ENCODE measurements at places on chromosomes 3 and 15. TPM values are rescaled to one million over a fixed set of nuclear protein-coding genes. Genes with fewer than 3 reads are reported as not detected.
A peak's percentile ranks its signal among the peaks of the same experiment; 100 is the strongest.

DNA sequence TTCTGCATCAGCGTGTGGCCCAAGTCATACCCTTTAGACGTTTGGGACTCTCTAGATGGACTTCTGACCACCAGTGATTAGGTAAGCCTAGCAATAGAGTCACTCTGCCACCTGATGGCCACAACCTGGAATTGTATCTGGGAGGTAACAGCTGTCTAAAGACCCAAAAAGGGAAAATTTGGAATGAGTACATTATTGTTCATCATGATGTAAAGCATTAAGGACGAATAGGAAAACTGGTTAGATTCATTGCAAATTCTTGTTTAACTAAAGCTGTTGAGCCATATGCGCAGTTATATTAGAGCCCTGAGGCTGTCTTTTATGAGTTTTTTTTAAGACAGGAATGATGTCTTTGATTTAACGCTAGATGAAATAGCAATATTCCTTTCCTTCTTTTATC is 63.6 kb downstream of the FAM81A start:
- H3K36me3 ChIP-seq, result peaks cover 2% of the 10 kb centered on the region
- H3K27ac ChIP-seq, result no peak overlapping the region
- H3K27me3 ChIP-seq, result peaks cover 22% of the 10 kb centered on the region
- DNase-seq, result no peak

DNA sequence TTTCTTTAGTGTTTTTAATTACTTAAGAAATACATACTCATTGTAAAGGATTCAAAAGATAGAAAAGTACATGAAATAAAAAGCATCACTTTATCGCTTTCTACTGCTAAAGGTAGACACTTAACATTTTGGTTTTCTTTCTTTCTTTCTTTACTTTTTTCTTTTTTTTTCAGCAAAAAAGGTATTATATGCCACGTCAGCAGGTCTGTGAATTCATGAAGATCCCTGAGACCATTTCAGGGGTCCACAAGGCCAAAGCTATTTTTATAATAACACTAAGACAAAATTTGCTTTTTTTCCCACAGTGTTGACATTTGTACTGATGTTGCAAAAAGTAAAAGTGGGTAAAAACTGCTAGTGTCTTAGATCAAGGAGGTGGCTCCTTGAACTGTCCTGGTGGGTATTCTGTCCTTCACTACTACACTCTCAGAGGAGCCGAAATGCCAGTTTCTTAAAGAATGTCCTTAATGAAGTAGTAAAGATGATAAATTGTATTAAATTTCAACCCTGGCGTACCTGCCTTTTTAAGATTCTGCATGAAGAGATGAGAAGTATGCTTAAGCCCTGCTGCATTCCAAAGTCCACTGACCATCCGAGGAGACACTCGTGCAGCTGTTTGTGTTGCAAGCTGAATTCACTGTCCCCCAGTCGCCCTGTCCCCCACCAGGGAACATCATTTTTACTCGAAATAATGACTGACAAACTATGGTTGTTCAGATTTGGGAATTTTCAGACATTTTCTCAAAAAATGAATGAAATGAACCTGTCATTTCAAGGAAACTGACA is 106.7 kb upstream of the PIAS1 start:
- H3K36me3 ChIP-seq, result no peaks in the 10 kb centered on the region
- no peak overlapping the region for H3K4me3 ChIP-seq
- DNase-seq, result no peak
- no peak overlapping the region for H3K27ac ChIP-seq

GRCh38 chr3:18124501-18124900 is 300.6 kb downstream of the SATB1 start:
- no peak overlapping the region for H3K4me3 ChIP-seq
- H3K27ac ChIP-seq, result no peak overlapping the region
- no peaks in the 10 kb centered on the region for H3K36me3 ChIP-seq
- DNase-seq, result no peak
- peaks cover 25% of the 10 kb centered on the region for H3K4me1 ChIP-seq

GRCh38 chr3:122074621-122075265 is 19.6 kb downstream of the CD86 start:
- H3K4me3 ChIP-seq, result no peak overlapping the region
- H3K27me3 ChIP-seq, result peaks cover 14% of the 10 kb centered on the region
- H3K27ac ChIP-seq, result no peak overlapping the region

- no peaks in the 10 kb centered on the region for H3K36me3 ChIP-seq
- peaks cover 9% of the 10 kb centered on the region for H3K4me1 ChIP-seq
- H3K27ac ChIP-seq, result no peak overlapping the region
Observed at GRCh38 chr3:74845081-74845480, 230.6 kb upstream of the CNTN3 start.

GRCh38 chr3:115254492-115255196 is 107.6 kb upstream of the ZBTB20 start:
- no peak overlapping the region for H3K4me3 ChIP-seq
- no peak overlapping the region for H3K27ac ChIP-seq
- H3K27me3 ChIP-seq, result no peaks in the 10 kb centered on the region
- peak; percentile 75 for DNase-seq

ECE2 gene
- total RNA-seq, result not detected

- peaks cover 44% of the 10 kb centered on the region for H3K36me3 ChIP-seq
- DNase-seq, result no peak
- H3K27ac ChIP-seq, result peak overlapping the region; percentile 99
- peaks cover 71% of the 10 kb centered on the region for H3K4me1 ChIP-seq
- H3K4me3 ChIP-seq, result peak overlapping the region; percentile 96
Observed at GRCh38 chr15:60395276-60396011, 2.3 kb downstream of the ANXA2 start.

DNA sequence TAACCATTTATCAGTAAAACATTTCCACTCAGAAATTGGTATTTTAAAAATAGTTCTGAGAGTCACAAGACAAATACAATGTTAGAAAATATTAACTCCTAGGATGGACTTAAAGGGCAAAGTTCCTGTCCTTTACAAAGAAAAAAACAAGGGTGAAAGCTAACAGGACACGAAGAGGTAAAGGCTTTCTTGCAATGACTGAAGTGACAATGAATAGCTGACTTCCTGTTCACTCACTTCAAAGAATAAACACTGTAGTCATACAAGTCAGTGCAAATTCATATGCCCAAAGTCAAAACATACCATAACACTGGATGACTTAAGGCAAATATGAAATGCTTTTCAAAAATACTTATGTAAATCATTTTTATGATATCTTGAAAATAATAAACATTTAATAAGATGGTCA is 1389.8 kb upstream of the ALCAM start:
- no peak overlapping the region for H3K27ac ChIP-seq
- DNase-seq, result no peak
- H3K4me1 ChIP-seq, result no peaks in the 10 kb centered on the region
- peaks cover 1% of the 10 kb centered on the region for H3K27me3 ChIP-seq

DZIP1L gene
- 42.1 TPM for total RNA-seq

GRCh38 chr3:178966299-178967176 is 105.1 kb downstream of the ZMAT3 start:
- H3K4me3 ChIP-seq, result no peak overlapping the region
- H3K4me1 ChIP-seq, result peaks cover 14% of the 10 kb centered on the region
- peaks cover 2% of the 10 kb centered on the region for H3K27me3 ChIP-seq
- no peak overlapping the region for H3K27ac ChIP-seq

GRCh38 chr3:157043771-157044170 is 116.2 kb downstream of the CCNL1 start:
- no peak overlapping the region for H3K4me3 ChIP-seq
- DNase-seq, result no peak
- H3K27ac ChIP-seq, result no peak overlapping the region
- H3K27me3 ChIP-seq, result no peaks in the 10 kb centered on the region
- H3K36me3 ChIP-seq, result no peaks in the 10 kb centered on the region

REC114 gene
- not detected for total RNA-seq

MESP2 gene
- total RNA-seq, result 0.36 TPM

TNIK gene
- total RNA-seq, result 17.5 TPM

CCDC54 gene
- total RNA-seq, result not detected

- H3K36me3 ChIP-seq, result peaks cover 19% of the 10 kb centered on the region
- no peak overlapping the region for H3K27ac ChIP-seq
- no peak for DNase-seq
- H3K4me1 ChIP-seq, result no peaks in the 10 kb centered on the region
Observed at GRCh38 chr15:101054991-101055390, 135.8 kb downstream of the LRRK1 start.

DNA sequence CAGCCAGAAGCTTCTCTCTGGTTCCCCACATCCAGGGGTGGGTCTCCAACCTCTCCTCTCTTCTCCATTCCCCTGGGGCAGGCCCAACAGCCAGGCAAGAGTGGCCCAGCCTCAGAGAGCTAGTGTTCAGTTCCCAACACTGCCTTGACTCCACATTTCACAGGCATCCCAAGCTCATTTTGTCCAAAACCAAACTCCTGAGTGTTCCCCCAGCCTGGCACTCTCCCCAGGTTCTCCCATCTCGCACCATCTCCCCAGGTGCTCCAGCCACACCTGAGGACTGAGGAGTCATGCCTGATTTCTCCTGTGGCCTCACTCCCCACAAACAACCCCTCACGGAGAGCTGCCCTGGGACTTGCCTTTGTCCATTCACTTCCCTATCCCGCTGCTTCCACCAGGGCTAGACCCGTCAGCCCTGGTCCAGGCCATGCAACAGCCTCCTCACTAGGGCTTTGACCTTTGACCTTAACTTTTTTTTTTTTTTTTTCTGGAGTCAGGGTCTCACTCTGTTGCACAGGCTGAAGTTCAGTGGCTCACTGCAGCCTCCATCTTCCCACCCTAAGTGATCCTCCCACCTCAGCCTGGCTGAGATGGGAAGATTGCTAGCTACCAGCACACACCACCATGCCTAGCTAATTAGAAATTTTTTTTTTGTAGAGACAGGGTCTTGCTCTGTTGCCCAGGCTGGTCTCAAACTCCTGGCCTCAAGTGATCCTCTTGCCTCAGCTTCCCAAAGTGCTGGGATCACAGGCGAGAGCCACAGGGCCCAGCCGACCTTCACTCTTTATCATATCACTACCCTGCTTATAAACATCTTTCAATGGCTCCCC is 3.9 kb upstream of the CSK start:
- H3K4me1 ChIP-seq, result peaks cover 33% of the 10 kb centered on the region
- no peak for DNase-seq

RBPMS2 gene
- 1.8 TPM for total RNA-seq

RGMA gene
- 26.2 TPM for total RNA-seq

CDCP1 gene
- 0.48 TPM for total RNA-seq

DNA sequence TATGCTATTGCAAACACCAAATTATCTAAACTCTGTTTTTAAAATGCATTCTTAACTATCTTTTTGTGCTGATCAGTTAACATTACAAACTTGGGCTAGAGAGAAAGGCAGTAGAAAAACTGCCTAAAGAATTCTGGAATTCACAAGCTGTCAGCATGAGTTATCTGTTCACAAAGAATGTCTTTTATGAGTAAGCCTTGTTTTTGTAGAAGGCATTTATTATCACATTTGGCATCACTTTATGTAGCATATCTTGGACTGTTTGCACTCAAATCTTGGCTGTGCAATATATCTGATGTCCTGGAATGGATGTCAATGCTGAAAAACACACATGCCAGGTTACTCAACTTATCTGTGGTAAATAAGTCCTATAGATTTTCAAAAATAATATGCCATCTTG is 15.5 kb upstream of the BCHE start:
- no peaks in the 10 kb centered on the region for H3K4me1 ChIP-seq
- no peaks in the 10 kb centered on the region for H3K36me3 ChIP-seq
- no peak for DNase-seq
- no peak overlapping the region for H3K4me3 ChIP-seq
- H3K27ac ChIP-seq, result no peak overlapping the region

TEX9 gene
- total RNA-seq, result 2.4 TPM

- H3K27me3 ChIP-seq, result no peaks in the 10 kb centered on the region
- peaks cover 11% of the 10 kb centered on the region for H3K4me1 ChIP-seq
- DNase-seq, result no peak
- H3K27ac ChIP-seq, result no peak overlapping the region
- H3K4me3 ChIP-seq, result no peak overlapping the region
Observed at GRCh38 chr3:62173939-62174515, 199.3 kb downstream of the FEZF2 start.

CHDH gene
- 0.46 TPM for total RNA-seq

CDHR4 gene
- not detected for total RNA-seq

DNA sequence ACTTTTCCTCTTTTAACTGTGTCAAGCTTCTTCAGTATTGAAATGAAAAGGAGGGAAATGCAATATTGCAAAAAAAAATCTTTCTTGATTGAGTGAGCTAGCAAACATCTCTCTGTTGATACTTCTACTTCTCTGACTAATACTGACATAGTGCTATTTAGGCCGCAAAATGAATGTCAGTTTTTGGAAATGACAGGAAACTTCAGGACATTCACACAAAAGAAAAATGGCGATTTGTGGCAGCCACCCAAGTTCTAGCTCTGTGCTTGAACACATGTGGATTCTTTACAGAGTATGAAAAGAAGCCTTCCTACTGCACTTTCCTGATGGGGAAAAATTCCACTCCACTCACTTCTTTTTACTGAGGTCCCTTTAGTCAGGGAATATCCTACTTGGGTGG is 486.8 kb upstream of the ALCAM start:
- peaks cover 19% of the 10 kb centered on the region for H3K4me1 ChIP-seq
- no peak for DNase-seq
- peak overlapping the region; percentile 8 for H3K27ac ChIP-seq
- H3K4me3 ChIP-seq, result no peak overlapping the region
- H3K27me3 ChIP-seq, result no peaks in the 10 kb centered on the region
- peaks cover 3% of the 10 kb centered on the region for H3K36me3 ChIP-seq

DNA sequence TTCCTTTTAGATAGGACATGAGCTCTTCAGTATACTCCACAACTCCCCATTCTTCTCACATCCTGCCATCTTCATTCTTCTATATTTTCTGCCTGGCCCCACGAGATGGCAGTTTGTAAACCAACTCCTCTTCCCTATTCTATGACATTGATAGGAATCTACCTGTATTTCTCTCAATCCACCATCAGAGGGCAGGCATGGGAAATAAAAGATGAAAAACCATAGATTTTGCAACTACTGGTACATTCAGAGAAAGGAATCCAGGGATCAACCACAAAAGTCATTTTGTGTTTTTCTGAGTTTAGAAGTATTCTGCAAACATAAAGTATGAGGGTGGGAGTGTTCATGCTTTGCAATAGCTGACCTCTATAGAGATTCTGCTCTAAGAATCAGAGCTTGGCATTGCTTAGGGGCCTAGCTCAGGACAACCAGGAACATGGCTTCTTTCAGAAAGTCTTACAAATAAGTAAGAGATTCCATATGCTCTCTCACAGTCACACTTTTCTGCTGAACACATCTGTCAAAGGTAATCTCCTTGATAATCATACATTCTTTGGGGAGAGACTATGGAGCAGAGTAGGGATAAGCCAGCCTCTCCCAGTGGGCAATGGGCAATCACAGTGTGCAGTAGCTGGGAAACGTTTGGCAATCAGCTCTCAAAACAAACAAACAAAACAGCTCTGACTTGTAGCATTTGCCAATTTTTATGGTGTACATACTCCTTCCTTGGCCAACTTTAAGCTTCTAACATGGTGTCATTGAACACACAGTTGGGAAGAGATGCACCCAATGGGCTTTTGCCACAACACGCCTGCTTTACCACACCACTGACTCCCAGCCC is 43.1 kb upstream of the SLC25A36 start:
- H3K4me1 ChIP-seq, result peaks cover 8% of the 10 kb centered on the region
- DNase-seq, result no peak
- peak overlapping the region; percentile 33 for H3K27ac ChIP-seq
- peaks cover 4% of the 10 kb centered on the region for H3K36me3 ChIP-seq
- H3K27me3 ChIP-seq, result peaks cover 29% of the 10 kb centered on the region

Data from chondrocyte (in vitro differentiated cells).